Activated CD4-positive, alpha-beta T cell treated with anti-CD3 and anti-CD28 coated beads, Interleukin-2, amount 10 ng/mL, durations not matched to agents 24 days and 14 days (primary cell): ENCODE measurements at places on chromosomes 4 and X. TPM values are rescaled to one million over a fixed set of nuclear protein-coding genes. Genes with fewer than 3 reads are reported as not detected.

DNA sequence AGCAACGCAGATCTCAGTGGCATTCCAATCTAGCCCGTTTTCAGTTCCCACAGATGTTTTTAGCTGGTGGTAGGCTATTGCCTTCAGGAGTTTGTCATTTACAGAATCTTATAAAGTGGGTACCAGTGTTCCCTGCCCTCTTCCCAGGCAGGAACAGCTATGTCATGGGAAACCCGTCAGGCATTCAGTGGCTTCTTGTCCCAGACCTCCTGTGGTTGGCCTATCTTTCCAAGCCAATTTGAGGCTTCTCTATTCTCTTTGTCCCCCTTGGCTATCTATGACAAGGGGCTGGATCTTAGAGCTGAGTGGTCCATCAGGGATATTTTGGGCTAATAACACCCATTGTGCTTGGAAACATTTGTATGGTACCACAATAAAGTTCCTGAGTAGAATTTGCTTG lies 33.6 kb upstream of the RPL34 start:
- DNase-seq: no peak

DNA sequence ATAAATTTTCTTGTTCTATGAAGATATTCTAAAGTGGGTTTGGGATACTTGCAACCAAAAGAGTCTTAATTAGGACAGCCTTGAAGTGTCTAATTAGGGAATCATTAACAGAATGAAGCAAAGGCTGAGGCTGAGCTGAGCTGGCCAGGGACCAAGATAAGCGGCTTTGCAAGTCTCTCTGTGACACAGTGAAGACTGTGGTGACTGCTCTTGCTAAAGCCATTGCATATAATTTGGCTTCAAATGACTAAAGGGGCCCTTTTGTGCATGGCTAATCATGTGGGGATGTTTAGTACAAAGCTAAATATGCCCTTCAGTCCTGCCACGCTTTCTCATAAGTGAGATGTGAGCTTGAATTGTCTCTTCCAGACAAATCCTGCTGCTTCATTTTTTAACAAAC lies 31.2 kb upstream of the GYPA start:
- DNase-seq: no peak

- DNase-seq: no peak
Measured at GRCh38 chr4:125710766-125711165, 396.0 kb downstream of the FAT4 start.

TMSB15C gene
- 3.1 and 3.6 TPM in 2 replicates for total RNA-seq

- DNase-seq: peak; percentile 75
Measured at GRCh38 chr4:60201052-60201673, 999.0 kb upstream of the ADGRL3 start.

GRCh38 chr4:103887191-103887590 lies 167.4 kb upstream of the TACR3 start:
- DNase-seq: no peak

SMPX gene
- not detected in 2 replicates for total RNA-seq

GRCh38 chr4:130054908-130055307 lies 959.0 kb downstream of the C4orf33 start:
- DNase-seq: no peak

APOO gene
- total RNA-seq: 27.1 and 33.7 TPM in 2 replicates

BGN gene
- not detected in 2 replicates for total RNA-seq

DNA sequence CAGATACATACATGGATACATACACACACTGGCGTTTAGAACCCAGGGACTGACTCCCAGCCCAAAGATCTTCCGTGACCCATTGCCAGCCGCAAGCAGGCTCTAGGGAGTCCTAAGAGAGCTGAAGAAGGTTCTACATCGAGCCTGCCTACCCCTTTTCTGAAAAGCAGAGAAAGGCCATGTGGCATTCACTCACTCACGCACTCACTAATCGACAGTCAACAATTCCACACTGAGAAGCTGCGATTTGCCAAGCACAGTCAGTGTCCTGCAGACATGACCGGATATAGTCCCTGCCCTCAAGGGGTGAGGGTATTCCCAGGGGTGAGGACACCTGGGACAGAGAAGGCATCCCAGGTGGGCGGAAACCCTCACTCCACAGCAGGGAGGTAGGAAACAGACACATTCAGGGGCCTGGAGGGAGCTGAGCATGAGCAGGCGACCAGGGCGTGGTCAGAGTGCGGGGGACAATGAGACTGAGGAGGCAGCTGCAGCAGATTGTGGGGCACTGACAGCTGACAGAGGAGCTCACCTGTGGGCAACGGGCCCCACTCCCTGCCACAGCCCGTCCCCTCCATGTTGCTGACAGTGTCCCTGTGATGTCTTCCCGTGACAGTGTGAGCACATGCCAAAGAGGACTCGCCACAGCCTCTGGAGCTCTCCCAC lies 13.2 kb upstream of the MAN2B2 start:
- DNase-seq: no peak

DNA sequence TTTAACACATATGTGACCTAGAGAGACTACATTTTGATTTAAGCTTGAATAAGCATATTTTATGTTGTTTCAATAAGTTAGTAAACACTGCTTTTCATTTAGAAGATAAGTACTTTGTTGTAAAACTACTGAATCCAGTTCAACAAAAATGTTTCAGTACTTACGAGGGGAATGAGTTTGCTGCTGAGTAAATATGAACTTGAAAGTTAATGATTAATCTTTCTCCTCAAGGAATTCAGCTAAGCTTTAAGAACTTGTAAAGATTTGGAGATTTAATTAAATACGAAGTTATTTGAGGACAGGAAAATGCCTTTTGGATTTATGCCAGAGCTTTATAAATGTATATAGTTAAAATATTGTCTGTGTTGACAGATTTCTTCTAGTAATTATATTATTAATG lies 933.0 kb upstream of the LCORL start:
- DNase-seq: no peak
